ENCODE measurements at places on chromosomes 4 and X.

GRCh38 chr4:135277980-135278315 lies 1076.4 kb upstream of the PABPC4L start:
- DNase-seq, result no peak

- DNase-seq, result peak; percentile 56
Observed at GRCh38 chr4:26985873-26986272, 125.2 kb downstream of the STIM2 start.

GRCh38 chr4:173532725-173533511 lies 2.9 kb upstream of the HAND2 start:
- DNase-seq, result no peak

GRCh38 chr4:86977621-86978184 lies 42.9 kb downstream of the AFF1 start:
- peak; percentile 43 for DNase-seq

- DNase-seq, result no peak
Observed at GRCh38 chr4:153448003-153448731, 18.0 kb upstream of the TMEM131L start.

DNA sequence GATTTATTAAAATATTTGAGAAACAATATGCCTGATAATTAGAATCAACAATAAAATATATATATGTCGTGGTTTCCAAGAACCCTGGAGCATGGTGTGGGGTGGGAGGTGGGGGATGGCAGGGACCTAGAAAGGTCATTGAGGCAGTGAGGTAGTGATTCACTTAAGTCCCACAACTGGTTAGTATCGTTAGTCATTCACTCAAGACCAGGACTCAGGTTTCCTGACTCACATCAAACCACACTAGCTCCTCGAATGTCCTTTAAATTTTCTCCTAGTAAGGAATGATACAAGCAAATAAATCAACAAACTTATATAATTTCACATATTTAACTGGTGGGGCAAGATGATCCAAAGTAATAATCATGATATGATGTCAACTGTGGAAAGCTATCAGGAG lies 158.8 kb upstream of the AADAT start:
- no peak for DNase-seq

DNA sequence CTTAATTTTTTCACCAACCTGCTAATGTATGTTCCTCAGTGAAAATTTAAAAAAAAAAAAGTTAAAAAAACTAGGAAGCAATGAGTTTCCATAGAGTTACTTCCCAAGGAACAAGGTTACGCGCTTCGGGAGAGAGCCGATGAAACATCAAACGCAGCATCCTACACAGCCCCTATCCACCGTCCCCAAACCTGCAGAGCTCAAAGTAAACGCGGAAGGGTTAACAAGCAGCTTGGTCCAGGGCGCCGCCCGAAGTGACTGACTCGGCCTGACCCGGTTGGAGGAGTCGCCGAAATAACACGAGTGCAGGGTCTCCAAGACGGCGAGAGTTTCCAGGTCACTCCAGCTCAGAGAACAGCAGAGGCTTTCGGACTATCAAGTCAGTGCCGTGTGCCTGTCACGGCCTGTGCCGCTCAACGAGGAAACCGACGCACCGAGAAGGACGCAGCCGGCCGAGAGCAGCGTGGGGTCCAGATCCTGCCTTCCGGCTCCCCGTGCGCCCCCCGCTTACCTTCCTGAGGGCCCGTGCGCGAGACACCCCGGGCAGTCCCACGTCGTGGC lies 512 bp downstream of the NOP14 start:
- peak; percentile 57 for DNase-seq

DNA sequence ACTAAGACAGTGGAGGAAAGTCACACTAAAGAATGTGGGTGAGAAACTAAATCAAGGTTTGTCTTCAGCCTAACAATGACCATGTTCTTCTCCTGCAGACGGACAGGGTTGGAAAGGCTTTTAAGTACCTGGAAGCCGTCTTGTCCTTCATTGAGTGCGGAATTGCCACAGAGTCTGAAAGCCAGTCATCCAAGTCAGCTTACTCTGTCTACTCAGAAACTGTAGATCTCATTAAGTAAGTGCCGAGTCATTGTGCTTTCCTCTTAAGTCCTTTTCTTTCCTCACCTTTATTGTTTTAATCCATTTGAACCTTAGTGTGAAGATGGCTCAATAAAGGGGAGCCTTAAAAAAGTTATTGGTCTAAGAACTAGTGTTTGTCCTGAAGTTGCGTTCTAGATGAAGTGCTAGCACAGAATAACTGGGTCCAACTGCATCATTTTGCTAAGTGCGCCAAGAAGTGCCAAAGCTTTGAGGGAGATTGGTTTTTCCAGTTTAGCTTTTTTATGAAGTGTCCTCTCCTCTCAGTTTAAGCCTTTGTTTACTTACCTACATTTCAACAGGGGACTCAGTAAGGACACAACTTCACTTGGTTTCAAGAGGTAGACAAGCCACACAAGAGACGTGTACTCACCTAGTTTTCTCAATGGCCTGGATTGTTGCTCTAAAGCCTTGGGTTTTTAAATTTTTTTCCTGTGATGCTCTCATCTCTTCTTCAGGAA lies 89.3 kb downstream of the KLHL8 start:
- DNase-seq, result no peak
